MV-4-11 (cell line): ENCODE measurements at places on chromosomes 16 and 17.

DNA sequence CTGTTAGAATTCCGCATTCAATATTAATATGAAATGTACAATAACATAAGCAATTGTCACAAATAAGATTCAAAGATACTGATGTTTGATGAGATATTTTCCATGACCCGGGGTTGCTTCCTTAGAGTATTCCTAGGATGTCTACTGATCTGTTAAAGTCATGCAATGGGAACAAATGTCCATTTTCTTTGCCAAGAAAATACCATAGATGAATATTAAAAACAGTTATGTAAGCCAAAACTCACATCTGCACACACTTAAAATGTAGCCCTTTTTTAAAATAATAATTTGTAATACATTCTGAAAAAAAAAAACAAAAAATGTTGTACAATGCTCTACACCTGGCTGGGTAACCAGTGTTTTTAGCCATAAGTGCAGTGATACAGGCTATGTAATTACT is 259.4 kb upstream of the AXIN2 start:
- no peak for DNase-seq

- DNase-seq = no peak
Observed at GRCh38 chr17:78605429-78605828, 28.2 kb upstream of the DNAH17 start.

GRCh38 chr16:24140730-24141129 is 115.4 kb upstream of the CACNG3 start:
- no peak for DNase-seq

DNA sequence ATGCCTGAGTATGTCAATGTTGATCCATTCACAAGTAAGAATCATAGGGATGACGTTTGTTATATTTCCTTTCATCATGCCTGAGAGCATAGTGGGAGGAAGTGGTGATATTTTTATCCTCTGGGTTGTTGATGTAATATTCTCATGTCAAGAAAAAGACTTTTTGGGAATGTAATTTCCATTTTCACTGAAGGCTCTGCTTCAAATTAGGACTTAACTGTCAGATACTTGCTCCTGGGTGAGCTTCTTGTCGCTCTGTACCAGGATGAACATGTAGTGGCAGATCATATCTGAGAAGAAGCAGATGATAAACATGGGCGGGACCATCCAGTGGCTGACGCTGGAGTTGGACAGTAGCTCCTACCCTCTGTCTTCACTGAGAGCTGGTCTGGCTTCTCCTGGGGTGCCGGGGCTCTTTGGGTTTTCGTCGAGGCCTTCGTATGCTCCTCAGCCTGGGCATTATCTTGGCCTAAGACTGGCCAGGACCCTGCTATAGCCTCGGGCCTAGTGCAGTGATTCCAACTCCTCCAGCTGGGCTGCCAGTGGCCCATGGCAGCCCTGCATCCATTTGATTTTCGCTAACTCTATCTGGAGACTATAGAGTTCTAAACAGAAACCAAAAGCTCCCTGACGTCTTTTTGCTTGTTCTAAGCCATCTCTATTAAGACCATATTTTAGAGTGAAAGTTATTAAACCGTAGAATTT is 19.7 kb downstream of the CYB5B start:
- peak; percentile 33 for DNase-seq

DNA sequence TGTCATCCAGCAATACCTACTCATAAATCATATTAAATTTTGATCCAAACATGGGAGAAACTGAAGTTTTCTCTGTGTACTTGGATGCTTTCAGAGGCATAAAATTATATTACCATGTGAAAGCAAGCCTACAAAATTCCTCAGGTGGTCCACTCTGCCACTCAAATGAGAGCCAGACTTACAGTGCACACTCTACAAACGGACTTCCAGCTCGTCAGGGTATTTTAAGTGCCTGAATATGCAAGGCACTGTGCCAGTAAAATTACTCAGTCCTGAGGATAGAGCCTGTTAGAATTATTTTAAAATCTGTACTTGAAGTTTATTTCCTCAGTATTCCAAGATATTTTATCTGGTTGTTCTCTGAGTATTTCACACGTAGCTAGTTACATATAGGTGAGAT is 54.5 kb downstream of the TENT4B start:
- no peak for DNase-seq

- DNase-seq = no peak
Observed at GRCh38 chr16:50505714-50506542, 42.3 kb upstream of the NKD1 start.

DNA sequence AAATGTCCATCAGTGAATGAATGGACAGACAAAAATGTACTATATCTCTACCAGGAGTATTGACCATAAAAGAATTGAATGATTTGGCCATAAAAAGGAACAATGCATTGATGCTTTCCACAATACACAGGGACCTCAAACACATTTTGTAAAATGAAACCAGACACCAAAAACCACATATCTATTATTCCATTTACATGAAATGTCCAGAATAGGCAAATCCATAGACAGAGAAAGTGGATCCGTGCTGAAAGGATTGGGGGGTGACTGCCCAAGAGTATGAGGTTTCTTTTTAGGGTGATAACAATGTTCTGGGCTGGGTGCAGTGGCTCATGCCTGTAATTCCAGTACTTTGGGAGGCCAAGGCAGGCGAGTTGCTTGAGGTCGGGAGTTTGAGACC is 6.9 kb upstream of the LITAF start:
- DNase-seq = no peak

DNA sequence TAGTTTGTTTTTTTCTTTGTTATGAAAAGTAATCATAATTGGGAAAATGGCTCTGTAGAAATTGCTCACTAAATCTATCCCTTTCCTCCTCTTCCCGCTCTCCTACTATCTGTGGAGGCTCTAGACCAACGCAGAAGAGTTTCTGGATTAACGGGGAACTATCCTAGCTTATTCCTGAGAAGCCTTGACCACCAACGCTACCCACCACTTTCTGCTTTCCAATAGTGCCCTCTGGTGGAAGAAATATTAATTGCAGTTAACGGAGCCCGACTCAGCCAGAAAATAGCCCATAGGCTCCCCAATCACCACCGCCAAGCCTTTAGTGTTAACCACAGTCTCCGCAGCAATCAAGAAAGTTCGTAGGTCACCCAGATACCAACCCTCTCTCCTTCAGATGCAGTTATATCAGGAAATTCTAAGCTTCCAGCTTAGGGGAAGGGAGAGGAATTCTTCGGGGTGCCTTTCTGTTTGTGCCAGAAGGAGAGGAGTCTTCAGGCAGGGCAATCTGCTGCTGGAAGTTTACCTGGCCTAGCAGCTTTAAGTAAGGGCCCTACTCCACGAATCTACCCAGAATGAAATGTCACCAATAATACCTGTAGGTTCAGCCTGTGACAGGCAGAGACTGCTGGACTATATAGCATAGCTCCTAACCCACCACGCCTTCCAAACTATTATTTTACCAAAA is 23.0 kb upstream of the NSRP1 start:
- peak; percentile 59 for DNase-seq

DNA sequence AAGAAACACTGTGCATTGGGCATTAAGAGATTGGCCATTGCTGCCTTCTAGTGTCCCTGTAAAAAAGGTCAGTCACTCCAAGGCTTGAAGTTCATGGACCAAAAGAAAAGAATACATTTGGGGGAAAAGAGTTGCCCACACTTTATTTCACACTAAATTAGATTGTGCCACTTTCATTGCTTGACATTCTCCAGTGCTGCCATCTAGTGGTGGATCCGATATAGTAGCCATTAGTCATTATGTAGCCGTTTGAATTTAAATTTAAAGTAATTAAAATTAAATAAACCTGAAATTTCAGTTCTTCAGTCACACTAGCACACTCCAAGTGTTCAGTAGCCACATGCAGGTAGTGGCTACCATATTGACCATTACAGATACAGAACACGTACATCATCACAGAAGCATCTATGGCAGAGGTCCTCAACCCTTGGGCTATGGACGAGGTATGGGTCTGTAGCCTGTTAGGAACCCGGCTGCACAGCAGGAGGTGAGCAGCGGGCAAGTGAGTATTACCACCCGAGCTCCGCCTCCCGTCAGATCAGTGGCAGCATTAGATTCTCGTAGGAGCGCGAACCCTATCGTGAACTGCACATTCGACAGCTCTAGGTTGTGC is 21.9 kb upstream of the CDH5 start:
- peak; percentile 16 for DNase-seq

DNA sequence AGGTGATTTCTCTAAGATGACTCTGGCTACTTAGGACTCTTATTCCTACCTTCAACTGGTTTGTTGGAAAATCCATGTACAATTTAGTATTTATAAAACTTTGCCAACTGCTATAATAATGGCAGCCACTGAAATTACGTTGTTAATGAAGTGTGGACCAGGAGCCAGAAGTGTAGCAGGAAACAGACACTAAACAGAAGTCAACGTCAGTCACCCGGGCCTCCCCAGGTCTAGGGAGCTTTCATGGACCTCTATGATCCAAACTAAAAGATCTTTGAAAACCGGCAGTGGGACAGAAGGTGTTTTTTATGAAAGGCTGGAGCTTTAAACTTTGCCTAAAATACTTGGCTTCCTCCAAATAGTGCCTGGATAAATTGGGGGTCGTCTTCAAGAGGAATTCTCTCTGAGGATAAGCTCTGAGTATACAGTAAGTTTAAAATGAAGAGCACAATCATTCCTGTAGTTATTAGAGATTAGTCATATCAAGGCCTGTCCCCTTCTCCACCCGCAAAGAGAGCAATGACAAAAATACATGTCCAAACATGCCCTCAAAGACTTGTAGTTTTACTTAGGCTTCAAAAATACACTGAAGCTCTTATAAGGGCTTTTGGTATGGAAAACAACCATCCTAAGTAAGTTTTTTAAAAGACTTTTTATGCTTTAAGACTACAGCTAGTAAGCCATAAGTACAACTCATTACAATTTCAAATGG is 34.6 kb downstream of the DCUN1D3 start:
- DNase-seq = no peak

DNA sequence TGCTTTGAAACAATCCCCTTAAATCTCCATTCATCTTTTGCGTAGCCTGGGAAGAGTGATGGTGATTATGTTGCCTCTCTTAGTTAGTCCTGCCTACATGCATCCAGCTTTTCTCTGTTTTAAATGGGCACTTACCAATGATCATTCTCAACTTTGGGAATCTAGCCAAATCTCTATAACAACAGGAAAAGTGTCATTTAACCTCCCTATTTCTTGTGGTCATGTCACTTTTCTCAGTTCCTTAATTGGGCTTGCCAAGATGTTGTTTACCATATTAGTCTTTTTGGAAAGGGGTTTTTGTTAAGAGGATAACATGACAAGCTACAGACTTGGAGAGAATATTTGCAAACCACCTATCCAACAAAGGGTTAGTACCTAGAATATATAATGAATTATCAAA is 15.6 kb upstream of the CLEC10A start:
- DNase-seq = peak; percentile 95

GRCh38 chr17:72998343-72998742 is 94.1 kb downstream of the SLC39A11 start:
- DNase-seq = no peak

DNA sequence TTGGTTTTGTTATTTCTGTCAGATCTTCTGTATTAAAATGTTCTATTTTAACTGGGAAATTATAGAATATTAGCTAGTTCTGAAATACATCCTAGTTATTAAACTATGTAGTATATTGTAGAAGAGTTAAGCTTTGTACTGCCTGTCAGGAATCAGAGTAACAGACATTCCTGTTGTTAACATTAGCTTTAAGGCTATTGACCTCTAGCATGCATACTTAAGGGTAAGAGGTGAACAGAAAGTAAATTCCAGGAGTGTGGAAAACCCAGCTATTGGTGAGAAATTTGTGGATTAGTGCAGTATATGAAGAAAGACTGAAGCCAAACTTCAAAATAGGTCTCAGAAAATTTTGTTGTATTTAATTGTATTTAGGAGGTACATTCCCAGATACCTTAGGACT is 111.3 kb downstream of the CHD9 start:
- no peak for DNase-seq

GRCh38 chr16:2826591-2827373 is 3.3 kb upstream of the ZG16B start:
- DNase-seq = no peak

- DNase-seq = peak; percentile 53
Observed at GRCh38 chr17:74296548-74296936, 22.5 kb downstream of the DNAI2 start.

DNA sequence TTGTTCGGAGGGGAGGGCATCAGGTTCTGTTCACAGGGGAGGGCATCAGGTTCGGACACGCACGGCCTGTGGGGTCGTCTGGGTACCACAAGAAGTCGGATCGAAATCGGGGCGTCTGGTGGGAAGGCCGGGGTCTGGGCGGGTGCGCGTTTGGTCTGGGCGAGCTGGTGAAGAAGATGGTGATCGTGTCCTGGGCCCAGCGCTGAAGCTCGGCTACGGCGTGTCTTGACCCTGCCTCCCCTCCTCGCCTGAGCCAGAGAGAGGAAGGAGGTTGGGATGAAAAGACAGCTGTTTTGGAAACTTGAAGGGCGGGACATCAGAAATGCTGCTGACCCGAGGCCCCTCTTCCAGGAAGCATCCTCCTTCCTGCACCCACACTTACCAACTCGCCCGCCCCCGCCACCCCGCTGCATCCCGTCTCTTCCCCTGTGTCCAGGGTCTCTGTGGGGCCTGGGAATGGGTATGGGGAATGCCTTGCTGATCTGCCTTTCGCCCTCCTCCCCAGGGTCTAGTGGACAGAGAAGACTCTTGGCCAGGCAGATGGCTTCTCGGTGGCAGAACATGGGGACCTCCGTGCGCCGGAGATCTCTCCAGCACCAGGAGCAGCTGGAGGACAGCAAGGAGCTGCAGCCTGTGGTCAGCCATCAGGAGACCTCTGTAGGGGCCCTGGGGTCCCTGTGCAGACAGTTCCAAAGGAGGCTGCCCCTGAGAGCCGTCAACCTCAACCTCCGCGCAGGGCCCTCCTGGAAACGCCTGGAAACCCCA is 498 bp downstream of the PIMREG start:
- DNase-seq = no peak

- DNase-seq = no peak
Observed at GRCh38 chr16:11123666-11124065, 132.3 kb downstream of the SOCS1 start.

DNA sequence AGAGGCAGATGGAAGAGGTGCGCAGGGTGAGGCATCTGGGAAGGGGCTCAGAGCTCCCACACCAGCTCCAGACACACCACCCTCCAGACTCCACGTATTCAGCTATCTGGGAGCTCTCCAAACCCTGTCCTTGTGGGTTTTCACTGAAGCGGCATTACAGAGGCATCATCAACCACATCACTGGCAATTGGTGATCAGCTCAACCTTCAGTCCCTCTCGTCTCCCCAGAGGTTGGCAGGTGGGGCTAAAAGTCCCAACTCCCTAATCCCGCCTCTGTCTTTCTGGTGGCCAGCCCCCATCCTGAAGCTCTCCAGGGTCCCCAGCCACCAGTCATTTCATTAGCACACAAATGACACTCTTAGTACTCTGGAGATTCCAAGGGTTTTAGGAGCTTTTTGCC is 123.9 kb downstream of the KCNJ12 start:
- no peak for DNase-seq

DNA sequence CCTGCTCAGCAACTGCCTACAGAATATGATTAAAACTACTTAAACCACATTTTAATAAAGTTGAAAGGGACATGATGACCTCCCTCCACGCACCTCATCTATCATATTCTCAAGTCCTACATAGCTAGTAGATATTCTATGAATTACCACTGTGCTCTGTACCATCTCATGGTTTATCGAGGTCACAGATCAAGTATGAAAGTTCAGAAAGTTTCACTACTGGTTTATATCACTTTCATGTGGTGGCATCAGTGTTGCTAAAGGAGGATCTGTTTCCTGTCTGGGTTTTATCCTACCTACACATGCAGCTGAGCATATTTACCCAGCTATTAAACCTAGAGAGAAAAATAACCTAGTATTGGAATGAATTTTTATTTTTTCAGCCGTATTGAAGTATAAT is 214.9 kb upstream of the MON1B start:
- DNase-seq = no peak
